Stimulated activated CD4-positive, alpha-beta T cell treated with anti-CD3 and anti-CD28 coated beads, Interleukin-12 subunit alpha, Interleukin-12 subunit beta, amount 100 ng/mL, for 24 hours (primary cell): ENCODE measurements at places on chromosomes 1 and 21.

DNA sequence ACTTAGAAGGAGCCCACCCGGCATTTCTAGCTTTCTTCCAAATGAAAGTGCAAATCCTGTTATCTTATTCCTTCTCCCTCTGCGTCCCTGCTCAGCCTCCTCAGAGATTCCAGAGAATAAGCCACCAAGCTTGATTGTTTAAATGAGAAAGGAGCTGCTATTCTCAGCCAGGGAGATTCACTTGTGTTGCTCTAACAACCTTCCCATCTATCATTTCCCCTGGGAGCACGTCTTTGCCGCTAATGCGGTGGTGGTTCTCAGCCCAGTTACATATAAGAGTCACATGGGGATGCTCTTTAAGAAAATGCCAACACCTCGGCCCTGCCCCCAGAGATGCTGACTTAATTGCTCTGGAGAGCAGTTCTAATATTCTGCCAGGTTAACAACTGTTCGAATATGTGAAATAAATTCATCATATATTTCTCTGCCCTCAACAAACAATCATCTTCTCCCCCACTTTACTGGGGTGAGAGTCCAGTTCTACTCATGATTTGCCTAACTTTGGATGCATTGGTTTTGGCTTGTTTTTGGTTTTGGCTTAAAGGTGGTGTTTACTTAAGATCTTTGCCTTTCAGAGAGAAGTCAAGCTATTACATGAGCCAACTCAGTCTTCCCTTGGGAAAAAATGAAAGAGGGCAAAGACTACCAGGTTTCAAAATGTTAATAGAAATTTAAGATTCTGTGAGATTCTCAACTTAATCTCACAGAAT, 213.9 kb downstream of the SEC16B start:
- no peak for DNase-seq

DNA sequence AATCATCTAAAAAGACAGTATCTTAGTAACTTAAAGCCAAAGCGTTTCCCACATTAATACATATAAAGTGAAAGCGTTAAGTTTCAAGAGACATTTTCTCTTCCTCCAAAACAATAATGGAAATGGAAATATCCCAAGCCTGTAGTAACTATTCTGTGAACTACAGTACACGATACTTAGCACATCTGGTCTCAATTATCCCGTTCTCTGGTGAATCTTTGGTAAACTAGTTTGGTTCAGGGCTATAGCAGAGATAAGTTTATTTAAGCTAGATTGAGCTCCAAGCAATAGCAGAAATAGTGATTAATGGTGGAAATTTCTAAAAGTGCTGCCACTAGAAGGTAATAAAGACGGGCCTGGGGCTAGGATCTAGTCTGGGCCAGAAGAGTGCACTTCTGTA, 55.2 kb downstream of the PCNX2 start:
- no peak for DNase-seq

DNA sequence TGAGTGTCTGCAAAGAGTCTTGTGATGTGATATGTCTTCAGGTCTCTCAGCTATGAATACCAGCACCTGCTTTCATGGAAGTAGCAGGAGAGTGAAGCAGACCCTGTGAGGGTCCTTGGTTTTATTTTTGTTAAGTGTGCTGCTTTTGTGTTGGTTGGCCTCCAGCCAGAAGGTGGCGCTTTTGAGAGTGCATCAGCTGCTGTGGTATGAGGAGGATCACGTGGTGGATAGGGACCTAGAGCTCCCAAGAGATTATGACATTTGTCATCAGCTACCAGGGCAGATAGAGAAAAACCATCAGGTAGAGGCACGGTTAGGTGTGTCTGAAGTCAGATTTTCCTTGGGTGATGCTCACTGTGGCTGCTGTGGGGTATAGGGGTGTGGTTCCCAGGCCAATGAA, 1232.1 kb downstream of the MRPL39 start:
- DNase-seq, result peak; percentile 3

- DNase-seq, result no peak
Observed at GRCh38 chr1:115068826-115069585, 20.3 kb downstream of the TSPAN2 start.

- no peak for DNase-seq
Observed at GRCh38 chr1:165903672-165904071, 76.3 kb downstream of the UCK2 start.

GRCh38 chr1:6041432-6042062, 4.1 kb upstream of the KCNAB2 start:
- no peak for DNase-seq

DNA sequence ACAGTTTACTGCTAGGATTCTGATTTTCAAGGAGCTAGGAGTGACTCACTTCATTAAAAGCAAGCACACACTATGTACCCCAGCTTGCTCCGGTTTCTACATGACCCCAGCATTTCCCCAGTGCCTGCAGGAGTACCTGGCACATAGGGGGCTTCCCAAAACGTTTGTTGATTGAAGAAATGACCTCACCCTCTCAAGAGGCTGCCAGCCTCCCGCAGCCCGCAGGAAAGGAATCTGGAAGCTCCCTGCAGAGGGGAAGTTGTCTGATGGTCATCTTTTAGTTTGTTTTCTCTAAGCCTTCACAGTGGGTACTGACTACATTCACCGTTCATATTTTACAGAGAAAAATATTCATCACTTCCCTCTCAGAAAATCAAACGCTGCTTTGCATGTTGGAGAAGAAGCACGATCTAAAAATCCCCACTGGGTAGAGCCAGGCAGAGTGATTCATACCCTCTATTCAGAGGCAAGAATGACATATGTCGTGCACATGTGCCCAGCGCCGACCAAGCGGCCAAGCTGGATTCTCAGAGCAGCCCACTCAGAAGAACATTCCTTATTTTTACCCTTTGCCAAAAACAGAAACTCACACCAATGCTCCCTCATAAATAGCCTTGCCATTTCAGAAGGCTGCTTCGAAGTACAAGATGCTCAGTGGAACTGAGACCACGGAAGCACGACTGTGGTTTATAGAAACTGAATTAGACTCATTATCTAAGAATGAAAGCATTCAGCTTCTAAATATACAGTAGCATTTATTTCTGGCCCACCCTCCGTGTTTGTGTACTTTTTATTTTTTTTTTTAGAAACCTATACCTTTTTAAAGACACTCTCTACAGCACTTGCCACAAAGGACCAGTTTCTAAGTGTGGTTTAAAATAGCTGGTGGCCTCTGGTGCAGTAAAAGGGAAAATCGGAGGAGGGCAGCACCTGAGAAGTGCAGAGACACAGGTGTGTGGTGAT, 143.2 kb downstream of the MIS18A start:
- no peak for DNase-seq

DNA sequence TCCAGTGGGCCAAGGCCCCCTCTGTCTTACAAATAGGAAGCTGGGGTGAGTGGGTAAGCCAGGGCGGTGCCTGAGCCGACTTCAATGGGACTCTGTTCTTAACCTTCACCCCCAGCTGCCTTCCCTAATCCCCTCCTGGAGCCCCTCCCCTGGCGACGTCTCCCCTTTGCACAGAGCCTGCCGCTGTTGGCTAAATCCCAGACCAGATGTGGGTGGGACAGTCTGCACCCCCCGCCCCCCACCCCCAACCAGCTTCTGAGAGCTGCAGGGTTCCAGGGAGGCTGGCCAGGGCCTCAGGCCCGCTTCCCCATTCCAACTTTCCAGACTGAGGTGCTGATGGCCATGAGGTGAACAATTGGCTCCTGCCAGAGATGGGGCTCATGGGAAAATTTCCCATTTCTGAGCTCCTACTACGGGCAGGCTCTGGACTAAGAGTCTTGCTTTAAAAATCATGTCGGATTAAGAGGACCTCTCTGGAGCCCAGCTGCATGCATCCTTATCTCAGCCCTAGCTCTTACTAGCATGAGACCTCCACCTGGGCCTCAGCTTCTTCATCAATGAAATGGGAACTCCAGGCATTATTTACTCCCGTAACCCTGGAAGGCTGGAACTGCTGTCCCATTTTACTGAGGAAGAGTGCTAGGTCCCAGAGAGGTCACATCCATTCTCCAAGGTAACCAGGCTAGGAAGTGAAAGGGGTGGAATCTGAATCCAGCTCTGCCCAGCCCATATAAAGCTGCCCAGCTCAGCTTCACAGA, 6.4 kb downstream of the COL8A2 start:
- DNase-seq, result no peak

DNA sequence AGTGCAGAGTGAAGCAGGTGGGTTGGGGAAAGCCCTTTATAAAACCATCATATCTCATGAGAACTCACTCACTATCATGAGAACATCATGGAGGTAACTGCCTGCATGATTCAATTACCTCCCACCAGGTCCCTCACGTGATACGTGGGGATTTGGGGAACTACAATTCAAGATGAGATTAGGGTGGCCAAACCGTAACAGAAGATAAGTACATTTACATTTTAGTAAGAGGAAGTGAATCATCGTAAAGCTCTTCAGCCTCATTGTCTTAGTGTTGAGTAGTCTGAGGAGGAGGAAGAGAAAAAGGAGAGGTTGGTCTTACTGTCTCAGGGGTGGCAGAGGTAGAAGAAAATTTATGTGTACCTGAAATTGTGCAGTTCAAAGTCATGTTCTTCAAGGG, 1053.4 kb upstream of the ADGRL4 start:
- DNase-seq, result no peak

GRCh38 chr1:53654216-53655210, 84.5 kb downstream of the GLIS1 start:
- no peak for DNase-seq

GRCh38 chr1:112869895-112870294, 86.1 kb downstream of the SLC16A1 start:
- DNase-seq, result no peak

- no peak for DNase-seq
Observed at GRCh38 chr1:154910851-154911250, 25.7 kb downstream of the PMVK start.

- DNase-seq, result no peak
Observed at GRCh38 chr1:182635871-182636270, 31.7 kb upstream of the RGS16 start.

DNA sequence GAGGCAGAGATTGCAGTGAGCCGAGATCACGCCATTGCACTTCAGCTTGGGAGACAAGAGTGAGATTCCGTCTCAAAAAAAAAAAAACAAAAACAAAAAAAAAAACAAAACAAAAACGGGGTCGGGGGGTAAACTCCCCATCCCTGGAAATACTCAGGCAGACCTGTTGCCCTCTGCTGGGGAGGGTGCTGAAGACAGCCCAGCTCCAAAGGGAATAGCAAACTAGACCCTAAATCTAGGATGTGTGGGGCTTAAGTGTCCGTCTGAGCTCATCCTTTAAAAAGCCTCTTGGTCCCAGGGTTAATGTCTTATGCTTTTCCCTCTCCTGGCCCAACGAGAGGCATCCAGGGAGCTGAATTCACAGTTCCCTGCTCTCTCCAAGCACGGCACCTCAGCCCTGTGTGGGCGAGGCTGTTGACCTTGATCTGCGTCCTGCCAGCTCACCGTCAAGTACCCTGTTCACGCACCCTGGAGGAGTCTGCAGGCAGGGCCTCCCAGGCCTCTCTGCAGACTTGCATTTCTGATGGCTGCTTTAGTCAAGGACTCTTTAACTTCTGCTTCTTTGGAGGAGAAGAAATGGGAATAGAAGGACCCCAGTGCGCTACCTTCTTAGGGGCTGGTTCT, 22.3 kb downstream of the KCND3 start:
- DNase-seq, result no peak

- DNase-seq, result no peak
Observed at GRCh38 chr1:31380181-31380580, 7.3 kb upstream of the FABP3 start.

DNA sequence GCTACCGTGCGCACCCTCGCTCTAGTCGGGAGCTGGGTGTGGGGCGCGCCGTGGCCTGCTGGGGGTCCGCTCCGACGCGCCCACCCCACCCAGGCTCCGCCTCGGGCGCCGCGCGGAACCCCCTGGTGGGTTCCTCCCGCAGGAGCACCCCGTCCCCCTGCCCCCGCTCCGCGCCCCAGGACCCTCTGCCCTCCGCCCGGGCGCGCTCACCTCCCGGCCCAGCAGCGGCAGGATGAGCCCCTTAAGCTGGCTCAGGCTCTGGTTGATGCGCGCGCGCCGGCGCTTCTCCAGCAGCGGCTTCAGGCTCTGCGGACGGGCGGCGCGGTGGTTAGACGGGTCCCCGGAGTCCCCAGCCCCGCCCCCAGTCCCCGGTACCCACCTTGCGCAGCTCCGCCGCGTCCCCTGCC, 319 bp downstream of the HES2 start:
- DNase-seq, result no peak

GRCh38 chr1:58768971-58769808, 14.7 kb downstream of the JUN start:
- DNase-seq, result peak; percentile 47

DNA sequence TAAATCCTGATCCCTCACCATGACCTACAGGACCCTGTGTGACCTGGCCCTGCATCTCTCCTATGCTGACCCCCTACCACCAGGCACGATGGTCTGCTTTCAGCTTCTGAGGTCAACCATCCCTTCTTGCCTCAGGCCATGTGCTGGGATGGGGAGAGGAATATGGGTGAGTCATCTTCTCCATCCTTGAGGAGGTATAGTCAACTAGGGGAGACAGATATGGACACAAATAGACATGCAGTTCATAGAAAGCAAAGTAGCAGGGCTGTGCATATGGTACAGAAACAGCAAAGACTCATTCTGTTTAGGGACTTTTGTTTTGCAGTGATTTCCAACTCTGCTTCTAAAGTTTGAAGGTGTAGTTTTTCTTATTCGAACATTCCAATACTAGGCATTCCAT, 250.8 kb upstream of the FGGY start:
- DNase-seq, result no peak

DNA sequence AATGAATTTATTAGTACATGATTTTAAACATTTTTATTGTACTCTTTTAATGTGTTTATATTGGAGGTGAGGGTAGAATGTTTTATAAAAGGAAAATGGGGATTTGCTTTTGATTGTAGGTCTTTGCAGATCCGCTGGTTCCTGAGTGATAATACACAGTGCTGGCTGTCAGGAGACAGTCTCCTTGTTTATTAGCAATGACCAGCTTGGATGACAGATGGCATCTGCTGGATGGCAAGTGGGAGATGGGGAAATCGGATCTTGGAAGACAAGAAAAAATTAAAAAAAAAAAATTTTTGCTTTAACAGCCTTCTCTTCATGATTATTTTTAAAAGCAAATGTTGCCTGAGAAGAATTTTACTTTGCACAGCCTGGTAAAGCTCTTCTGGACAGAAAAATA, 4.4 kb upstream of the PHTF1 start:
- DNase-seq, result no peak

GRCh38 chr1:183423541-183423940, 5.4 kb upstream of the NMNAT2 start:
- no peak for DNase-seq

DNA sequence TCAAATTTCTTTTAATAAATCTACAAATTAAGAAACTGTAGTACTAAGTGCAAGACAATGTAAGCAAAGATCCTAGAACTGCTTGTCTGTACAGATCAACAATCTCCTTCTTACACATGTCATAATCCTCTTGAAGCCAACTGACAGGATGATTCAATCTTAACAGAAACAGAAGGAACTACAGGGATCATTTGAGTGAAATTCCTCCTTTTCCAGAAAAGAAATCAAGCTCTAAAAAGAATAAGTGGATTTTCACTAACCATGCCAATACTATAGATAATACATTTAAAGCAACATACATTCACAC, 53.2 kb downstream of the RAB3GAP2 start:
- no peak for DNase-seq
